ENCODE measurements at places on chromosomes 1 and 21.

GRCh38 chr1:188129856-188130838 is 1301.4 kb downstream of the PLA2G4A start:
- DNase-seq = no peak

GRCh38 chr1:109814223-109814622 is 50.5 kb upstream of the EPS8L3 start:
- DNase-seq = no peak

GRCh38 chr1:165763442-165763841 is 5.2 kb downstream of the TMCO1 start:
- DNase-seq = no peak

- DNase-seq = no peak
Observed at GRCh38 chr21:44800103-44800502, 1.5 kb downstream of the UBE2G2 start.

- DNase-seq = no peak
Observed at GRCh38 chr21:23003951-23004350, 2005.7 kb downstream of the NCAM2 start.

GRCh38 chr21:35217504-35218060 is 168.5 kb upstream of the RUNX1 start:
- DNase-seq = no peak

DNA sequence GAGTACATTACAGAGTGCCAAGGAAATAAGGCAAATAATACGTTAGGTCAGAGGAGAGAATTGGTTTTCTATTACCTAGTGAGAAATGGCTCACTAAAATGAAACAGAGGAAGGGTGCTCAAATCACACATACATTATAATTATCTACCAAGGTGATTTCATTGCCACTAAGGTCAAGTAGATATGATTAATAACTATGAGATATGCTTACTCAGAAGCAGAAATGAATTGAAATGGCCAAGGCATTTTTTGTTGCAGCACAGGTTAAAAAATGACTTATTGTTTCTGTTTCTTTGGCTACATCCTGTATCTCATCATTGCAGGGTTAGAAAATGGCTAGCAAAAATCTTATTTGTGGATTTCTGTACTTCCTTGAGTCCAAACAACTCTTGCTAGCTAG is 154.5 kb upstream of the GORAB start:
- no peak for DNase-seq

- no peak for DNase-seq
Observed at GRCh38 chr1:6466023-6466422, at the start of gene TNFRSF25. Gene TNFRSF25, minus strand, starts transcription at chr1:6466173. Its CDS starts 66 bp downstream, at chr1:6466107.

- no peak for DNase-seq
Observed at GRCh38 chr1:59070610-59071009, 226.3 kb upstream of the FGGY start.

DNA sequence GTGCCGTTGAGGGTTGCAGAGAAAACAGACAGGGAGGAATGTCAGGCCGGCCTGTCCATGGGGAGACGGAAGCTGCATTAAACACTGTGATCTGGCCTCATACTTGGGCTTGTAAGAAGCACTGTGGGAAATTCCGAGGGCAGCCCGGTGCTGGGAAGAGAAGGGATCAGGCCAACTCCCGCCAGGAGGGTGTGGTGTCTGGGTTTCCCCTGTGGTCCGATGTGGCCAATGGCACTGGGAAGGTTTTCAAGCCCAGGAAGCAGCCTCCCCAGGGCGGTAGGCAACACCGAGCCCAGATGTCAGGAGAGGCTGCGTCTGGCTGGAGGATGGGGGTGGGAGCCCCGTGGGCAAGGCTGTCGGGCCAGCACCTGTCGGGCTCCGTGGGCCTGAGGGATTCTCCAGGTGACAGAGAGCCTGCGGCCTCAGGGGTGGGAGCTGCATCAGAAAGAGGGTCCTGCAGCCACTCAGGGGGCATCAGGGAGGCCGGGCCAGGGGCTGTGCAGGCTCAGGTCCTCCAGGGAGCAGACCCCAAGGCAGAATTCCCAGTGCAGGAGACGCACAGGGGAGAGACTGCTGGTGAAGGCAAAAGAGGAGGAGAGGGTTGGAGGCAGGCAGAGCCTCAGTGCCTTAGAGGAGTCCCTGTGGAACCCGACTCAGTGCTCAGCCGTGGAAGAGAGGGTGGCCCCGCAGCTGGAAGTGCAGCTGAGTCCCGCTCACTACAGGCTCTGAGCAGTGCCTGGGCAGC is 8.4 kb downstream of the UBASH3A start:
- no peak for DNase-seq

GRCh38 chr1:8765198-8765597 is 52.2 kb downstream of the RERE start:
- no peak for DNase-seq

- DNase-seq = no peak
Observed at GRCh38 chr21:26115305-26115704, 55.3 kb downstream of the APP start.

GRCh38 chr1:31010086-31010989 is 55.2 kb downstream of the PUM1 start:
- DNase-seq = no peak

GRCh38 chr1:221174330-221174993 is 295.2 kb downstream of the HLX start:
- DNase-seq = no peak

DNA sequence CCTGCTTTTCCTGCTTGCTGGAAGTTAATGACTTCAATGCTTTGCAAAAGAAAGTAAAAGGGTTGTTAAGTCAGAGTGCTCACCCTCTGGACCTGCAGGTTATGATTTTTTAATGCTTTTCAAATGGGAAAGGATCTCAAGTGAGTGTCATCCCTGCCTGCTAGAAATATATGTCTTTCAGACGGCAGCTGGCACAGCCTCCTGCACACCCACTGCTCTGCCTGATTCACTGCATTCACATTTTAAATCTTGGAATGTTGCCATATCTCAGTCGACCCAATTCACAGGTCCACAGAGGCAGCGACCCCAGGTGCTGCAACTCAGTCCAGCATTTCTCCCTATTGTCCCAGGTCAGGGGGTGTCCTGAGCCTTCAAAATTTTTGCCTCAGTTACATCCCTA is 10.7 kb downstream of the DUSP23 start:
- DNase-seq = no peak

DNA sequence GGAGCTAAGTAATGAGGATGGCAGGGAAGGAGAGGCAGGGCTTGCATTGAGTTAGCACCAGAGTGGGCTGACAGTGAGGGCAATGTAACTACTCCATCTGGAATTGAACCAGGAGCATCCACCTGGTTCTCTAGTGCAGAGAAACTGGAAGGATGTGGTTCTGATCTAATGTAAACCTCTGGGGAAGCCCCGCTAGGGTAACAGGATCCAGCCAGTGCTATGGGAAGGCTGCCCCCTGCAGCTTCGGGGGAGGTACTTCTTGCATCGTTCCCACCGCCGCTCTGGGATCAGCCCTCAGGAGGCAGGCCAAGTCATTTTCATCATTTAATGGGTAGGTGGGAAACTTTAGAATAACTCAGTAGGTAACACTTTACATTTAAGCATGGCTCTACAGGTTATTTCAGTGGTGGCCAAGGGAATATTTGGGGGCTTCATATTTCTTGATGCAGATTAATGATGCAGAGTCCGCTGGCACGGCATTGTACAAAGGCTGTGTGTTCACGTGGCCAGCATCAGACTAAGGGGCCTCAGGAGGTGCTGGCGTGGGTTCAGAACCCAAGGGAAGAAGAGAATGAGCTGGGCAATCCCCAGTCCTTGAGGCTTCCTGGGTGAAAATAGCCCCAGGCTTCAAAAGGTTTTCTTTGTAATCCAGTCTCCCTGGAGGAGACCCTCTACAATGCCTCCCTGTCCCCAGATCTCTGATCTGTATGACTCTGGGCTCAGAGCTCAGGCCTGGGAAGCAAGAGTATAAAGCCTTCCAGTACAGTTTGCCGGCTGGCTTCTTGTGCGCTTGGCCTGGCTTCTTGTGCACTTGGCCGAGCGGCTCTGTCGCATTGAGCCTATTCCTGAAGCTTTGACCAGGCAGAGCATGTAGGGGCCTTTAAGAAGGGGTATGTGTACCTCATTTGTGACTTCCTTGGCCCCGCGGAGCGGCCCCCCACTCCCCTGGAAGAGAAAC is 26.4 kb upstream of the KAZN start:
- DNase-seq = no peak

- DNase-seq = no peak
Observed at GRCh38 chr1:209402697-209403096, 180.8 kb upstream of the CAMK1G start.

DNA sequence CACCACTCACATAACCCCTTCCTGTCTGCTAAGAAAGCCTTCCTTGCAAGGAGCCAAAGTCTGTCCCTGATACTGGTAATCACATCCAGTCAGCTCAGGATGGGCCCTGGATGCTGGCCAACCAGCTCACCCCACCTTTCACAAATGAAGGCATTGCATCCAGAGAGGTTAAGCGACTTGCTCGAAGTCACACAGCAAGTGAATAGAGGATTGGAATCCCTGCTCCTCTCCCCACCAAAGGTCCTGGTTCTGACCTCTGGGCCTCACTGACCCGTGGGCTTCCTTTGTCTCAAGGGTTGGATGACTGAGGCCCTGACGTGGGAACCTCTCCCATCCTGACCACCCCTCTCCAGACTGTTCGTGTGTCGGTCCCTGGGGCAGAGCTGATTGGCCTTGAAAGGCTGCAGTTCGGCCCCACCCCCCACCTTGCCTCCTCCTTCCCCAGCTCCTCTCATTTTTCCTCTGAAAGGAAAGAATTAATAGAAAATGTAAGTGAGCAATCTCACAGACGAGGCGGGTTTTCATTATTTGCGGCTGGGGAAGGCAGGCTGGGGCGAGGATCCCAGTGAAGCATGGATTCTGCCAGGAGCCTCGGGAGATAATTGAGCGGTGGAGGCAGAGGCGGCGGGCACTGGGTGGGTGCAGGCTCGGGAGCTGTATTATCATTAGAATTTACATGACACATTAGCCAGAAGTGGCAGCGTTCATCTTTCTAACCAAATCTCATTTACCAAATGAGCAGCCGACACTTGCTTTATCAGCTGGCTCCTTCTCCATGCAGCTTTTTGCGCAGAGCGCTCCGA is 101.5 kb upstream of the CSF3R start:
- no peak for DNase-seq

DNA sequence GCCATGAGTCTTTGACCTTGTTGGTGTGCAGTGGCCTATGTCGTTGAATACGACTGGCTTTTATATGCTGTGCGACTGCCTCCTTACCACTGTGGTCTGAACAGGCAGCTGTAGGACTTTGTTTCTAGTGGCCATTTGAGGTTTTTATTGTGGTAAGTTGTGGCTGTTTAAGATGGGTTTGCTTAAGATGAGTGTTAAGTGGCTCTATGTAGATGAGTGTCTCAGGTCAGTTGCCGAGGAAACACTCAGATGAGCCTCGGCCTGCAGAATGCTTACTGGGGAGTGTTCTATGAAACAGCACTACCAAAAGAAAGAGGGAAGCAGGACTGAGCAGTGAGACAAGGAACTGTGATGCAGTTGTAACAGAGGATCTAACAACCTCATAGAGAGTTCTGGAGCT is 14.9 kb upstream of the CD1C start:
- DNase-seq = no peak

- DNase-seq = no peak
Observed at GRCh38 chr1:1426496-1427105, 5.5 kb upstream of the ANKRD65 start.
